Dermis microvascular lymphatic vessel endothelial cell (primary cell): ENCODE measurements at places on chromosomes 13 and 19. TPM values are rescaled to one million over a fixed set of nuclear protein-coding genes. Genes with fewer than 3 reads are reported as not detected.

Gene DHX34
- total RNA-seq: 5.0 and 6.3 TPM in 2 replicates

Gene ZMYM2
- 34.5 and 47.3 TPM in 2 replicates for total RNA-seq

Gene LMTK3
- total RNA-seq: under 0.01 and 0.13 TPM in 2 replicates

Gene KLK6
- not detected in 2 replicates for total RNA-seq

Gene MAP2K7
- total RNA-seq: 6.9 and 11.4 TPM in 2 replicates

Gene TSHZ3
- total RNA-seq: 0.77 and 1.6 TPM in 2 replicates

GRCh38 chr13:33259296-33259695 is 26.3 kb downstream of the STARD13 start:
- no peak for DNase-seq

DNA sequence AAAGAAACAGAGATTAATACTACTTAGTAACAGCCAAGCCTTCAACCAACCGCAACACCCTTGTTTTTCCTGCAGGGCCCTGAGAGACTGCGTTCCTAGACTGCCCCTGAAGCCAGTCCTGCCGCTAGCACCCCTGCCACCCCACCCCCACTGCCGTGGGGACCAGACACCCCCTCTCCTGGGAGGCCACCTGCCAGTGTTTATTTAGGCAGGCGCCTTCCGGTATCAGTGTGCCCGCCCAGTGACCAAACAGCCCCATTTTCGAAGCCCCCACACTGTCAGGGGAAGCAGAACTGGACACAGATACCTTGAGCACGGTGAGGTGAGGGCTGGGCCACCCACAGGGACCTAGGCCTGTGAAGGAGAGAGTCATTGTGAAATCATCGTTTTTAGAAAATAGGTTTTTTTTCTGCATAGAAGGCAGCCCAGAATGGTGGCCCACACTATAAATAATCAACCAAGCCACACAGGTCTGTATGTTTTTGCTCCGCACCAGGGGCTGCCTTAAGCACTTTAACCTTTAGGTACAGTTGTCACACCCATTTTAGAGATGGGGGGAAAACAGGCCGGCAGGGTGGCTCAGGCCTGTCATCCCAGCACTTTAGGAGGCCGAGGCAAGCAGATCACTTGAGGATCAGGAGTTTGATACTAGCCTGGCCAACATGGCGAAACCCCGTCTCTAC is 3.5 kb upstream of the TLE5 start:
- no peak for DNase-seq

- no peak for DNase-seq
Measured at GRCh38 chr13:50599927-50600326, 243.6 kb downstream of the DLEU7 start.

- DNase-seq: no peak
Measured at GRCh38 chr19:33699754-33700407, 78.1 kb downstream of the CHST8 start.

- no peak for DNase-seq
Measured at GRCh38 chr13:109651311-109651710, 135.1 kb downstream of the IRS2 start.

DNA sequence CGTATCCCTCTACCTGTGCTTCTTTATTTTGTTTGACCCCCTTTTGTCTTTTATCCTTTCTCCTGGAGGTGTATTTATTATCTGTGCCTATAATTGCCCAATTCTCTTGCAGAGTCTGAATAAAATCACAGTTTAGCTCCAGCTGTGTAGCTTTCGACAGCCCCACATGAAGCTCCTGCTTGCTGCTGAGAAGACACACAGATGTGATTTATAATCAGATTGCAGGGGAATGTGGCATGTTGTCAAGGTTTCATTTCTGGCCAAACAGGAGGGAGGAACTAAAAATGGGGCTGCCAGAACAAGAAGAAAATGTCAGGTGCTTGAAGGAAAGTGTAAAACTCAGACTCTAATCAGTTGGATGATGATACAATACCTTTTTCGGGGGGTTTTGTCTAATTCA is 22.7 kb downstream of the CCNA1 start:
- DNase-seq: no peak

GRCh38 chr13:46372071-46372470 is 15.0 kb downstream of the RUBCNL start:
- no peak for DNase-seq
